ENCODE measurements at places on chromosomes 5 and 9.

GRCh38 chr5:66820630-66821207 lies 224.5 kb downstream of the MAST4 start:
- DNase-seq: no peak

DNA sequence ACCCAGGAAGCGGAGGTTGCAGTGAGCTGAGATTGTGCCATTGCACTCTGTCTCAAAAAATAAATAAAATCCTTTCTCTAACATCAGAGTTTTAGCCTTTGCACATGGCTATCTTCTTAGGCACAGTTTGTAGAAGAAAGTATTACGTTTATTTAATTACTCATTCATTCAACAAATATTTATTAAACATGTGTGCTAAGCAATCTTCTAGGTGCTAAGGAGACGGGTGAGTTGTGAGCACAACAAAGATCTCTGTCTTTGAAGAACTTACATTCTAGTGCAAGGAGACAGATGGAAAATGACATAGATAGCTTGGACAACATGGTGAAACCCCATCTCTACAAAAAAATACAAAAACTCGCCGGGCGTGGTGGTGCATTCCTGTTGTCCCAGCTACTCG lies 122.3 kb upstream of the MYO10 start:
- DNase-seq: no peak

- no peak for DNase-seq
These were observed 71.0 kb upstream of the IL7R start for GRCh38 chr5:35785601-35786085.

- DNase-seq: no peak
These were observed 315.2 kb upstream of the PDE4D start for GRCh38 chr5:60208716-60209115.

- no peak for DNase-seq
These were observed 433.4 kb upstream of the TNC start for GRCh38 chr9:115551396-115551795.

All from naive B cell (primary cell).